Thoracic aorta (tissue), 2 donors: ENCODE measurements at places on chromosomes 3 and 15.

- H3K27ac ChIP-seq: no peak overlapping the region
- H3K27me3 ChIP-seq: no peaks in the 10 kb centered on the region
- H3K4me3 ChIP-seq: no peak overlapping the region
- H3K36me3 ChIP-seq: no peaks in the 10 kb centered on the region
These were observed 150.2 kb upstream of the BHLHE40 start for GRCh38 chr3:4829031-4829394.

GRCh38 chr3:181701096-181701495, 10.6 kb upstream of the SOX2 start:
- peaks cover 7% of the 10 kb centered on the region for H3K4me1 ChIP-seq
- H3K4me3 ChIP-seq: no peak overlapping the region
- no peak overlapping the region for H3K27ac ChIP-seq
- no peaks in the 10 kb centered on the region for H3K36me3 ChIP-seq
- DNase-seq: no peak

GRCh38 chr3:183295211-183295610, 42.2 kb downstream of the B3GNT5 start:
- peaks cover 6% of the 10 kb centered on the region for H3K4me1 ChIP-seq
- no peak overlapping the region for H3K27ac ChIP-seq
- no peaks in the 10 kb centered on the region for H3K27me3 ChIP-seq
- no peak for DNase-seq

DNA sequence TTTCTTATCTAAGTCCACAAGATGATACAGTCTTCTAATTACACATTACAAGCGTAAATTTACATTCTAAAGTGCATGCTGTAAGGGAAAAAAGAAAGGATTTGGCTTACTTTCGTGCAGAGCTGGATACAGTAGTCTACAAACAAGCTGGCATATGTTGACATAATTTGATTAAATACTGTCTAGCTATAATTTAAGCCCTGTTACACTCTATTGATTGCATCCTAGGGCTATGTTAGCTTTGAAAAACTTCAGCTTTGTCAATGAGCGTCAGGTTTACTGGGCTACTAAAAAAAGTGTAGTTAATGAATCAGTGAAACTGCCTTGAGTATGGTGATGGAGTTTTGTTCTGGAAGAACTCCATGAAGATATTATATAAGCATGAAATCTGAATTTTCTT, 24.5 kb upstream of the PLCL2 start:
- no peak overlapping the region for H3K27ac ChIP-seq
- no peaks in the 10 kb centered on the region for H3K36me3 ChIP-seq
- no peak for DNase-seq
- no peak overlapping the region for H3K4me3 ChIP-seq
- H3K27me3 ChIP-seq: no peaks in the 10 kb centered on the region
- peaks cover 11% of the 10 kb centered on the region for H3K4me1 ChIP-seq

GRCh38 chr3:89565098-89565497, 457.7 kb downstream of the EPHA3 start:
- no peaks in the 10 kb centered on the region for H3K27me3 ChIP-seq
- no peak overlapping the region for H3K27ac ChIP-seq
- DNase-seq: no peak
- H3K4me1 ChIP-seq: no peaks in the 10 kb centered on the region

DNA sequence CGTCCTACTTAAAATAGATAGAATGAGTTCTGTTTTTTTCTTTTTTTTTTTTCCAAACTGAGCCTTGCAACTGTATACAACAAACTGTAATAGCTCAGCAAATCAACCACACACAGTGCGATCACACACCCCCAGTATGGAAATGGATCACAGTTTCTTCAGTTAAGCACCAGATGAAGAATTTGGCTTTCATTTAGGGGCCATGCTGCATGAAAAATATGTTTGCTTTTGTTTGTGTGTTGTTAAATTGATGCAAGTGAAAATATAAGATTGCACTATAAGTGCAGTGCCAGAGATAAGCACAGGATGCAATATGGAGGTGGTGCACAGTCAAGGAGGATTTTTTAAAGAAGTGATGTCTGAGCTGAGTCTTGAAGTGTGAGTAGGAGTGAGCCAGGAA, 17.8 kb downstream of the CCDC54 start:
- H3K36me3 ChIP-seq: no peaks in the 10 kb centered on the region
- H3K27ac ChIP-seq: no peak overlapping the region
- no peak for DNase-seq
- no peaks in the 10 kb centered on the region for H3K27me3 ChIP-seq
- no peak overlapping the region for H3K4me3 ChIP-seq
- no peaks in the 10 kb centered on the region for H3K4me1 ChIP-seq
